ENCODE measurements at places on chromosomes 16 and 17. TPM values are rescaled to one million over a fixed set of nuclear protein-coding genes. Genes with fewer than 3 reads are reported as not detected.
A peak's percentile ranks its signal among the peaks of the same experiment; 100 is the strongest.

The BIRC5 gene
- 2.9 TPM for total RNA-seq

The TMEM114 gene
- not detected for total RNA-seq

DNA sequence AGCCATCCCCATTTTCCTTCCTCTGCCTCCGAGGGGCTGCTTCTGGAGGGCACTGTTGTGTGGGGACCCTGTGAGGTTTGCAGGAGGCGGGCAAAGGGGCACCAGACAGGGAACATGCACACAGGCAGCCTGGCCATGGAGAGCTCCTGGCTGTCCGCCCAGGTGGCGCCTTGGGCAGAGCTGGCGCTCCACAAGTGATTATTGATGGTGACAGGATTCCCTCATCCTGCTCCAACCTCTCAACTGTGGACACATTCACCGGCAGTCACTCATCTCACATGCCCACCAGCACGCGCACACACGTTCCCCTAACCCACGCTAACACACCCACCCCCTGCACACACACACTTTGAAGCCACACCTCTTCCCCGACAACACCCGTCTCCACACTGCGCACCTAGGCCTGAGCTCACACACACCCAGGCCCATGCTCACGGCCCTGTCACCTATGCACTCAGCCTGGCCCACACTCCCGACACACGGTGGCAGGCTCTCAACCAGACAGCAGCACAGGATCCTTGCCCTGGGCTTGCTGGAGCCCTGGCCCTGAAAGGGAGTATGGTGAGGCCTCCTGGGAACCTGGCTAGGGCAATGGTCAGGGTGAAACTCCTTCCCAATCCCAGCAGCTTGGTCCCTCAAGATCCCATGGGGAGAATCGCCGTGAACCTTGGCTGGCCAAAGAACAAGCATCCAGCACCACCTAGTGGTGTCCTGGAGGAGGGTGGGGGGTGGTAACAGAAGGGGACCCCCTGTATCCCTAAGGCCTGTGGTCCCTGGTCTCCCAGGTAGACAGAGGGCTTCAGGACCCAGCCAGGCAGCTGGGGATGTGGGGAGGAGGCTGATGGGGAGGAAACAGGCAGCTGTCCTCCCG lies 3.6 kb downstream of the PNMT start:
- DNase-seq: peak; percentile 56

DNA sequence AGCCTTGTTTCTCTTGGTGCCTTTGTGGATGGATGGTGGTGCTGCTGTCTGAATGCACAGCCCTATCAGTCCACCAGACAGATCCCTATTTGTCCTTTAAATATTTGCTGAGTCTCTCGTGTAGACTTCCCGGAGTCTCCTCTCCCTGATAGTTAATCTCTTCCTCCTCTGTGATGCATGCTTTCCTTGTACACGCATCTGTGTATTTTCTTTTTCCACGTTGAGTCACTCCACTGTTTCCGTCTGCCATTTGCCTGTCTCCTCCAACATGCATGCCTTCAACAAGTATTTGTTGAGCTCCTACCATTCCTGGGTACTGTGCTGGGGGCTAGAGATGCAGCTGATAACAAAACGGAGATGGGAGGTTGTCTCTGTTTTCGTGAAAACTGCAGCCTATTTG lies 282.6 kb downstream of the HAPSTR1 start:
- DNase-seq: no peak

GRCh38 chr17:27856676-27857432 lies 36.3 kb downstream of the LYRM9 start:
- no peak for DNase-seq

DNA sequence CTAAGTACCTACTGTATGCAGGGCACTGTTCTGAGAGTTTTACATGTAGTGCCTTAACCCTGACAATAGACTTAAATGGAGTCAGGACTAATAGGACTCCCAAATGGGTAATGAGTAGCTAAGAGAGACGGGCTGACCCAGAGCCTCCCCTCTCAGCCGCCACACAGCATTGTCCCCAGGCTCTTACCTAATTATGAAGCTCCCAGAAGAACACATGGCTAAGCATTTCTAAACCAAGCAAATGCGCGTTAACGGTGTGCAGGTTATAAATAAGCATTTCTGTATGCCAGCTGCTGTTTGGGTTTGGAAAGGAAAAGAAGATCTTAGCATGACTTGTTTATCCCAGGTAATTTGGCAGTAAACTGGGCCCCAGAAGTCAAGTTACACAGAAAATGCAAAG lies 14.3 kb downstream of the KATNIP start:
- DNase-seq: no peak

DNA sequence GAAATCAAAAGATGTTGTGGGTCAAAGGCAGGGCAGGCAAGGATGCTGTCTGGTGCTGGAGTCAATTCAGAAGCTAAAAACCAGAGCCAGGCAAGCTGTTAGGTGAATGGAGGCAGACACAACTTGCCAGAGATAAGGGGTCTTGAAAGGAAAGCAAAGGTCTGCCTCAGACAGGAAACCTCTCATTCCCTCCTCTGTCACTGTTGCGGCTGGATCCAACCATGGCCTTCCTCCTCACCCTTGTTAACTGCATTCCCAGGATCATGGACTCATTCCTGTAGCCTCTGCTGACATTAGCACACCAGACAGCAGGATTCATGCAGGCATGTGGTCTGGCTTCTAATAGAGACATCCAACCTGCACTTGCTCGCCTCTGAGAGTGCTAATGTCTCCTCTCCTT lies 186.7 kb upstream of the HS3ST3A1 start:
- no peak for DNase-seq
